ELR (cell line): ENCODE measurements at places on chromosomes 2 and 18.

DNA sequence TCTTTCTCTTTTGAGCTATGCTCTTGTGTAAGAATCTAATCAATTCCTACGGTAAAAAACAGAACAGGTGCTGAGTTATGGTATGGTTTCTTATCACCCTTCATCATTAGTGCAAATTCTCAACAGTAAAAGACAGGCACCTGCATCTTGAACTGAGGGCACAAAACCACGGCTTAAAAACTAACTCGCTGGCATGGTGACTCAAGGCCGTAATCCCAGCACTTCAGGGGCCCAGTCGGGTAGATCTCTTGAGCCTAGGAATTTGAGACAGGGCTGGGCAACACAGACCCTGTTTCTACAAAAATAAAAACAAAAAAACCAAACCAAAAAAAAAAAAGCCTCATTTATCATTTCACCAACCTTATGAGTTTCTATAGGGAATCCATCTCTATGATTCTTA lies 33.3 kb downstream of the THAP4 start:
- DNase-seq = no peak

- DNase-seq = no peak
These were observed 198.9 kb downstream of the BCL2 start for GRCh38 chr18:63120620-63121019.

GRCh38 chr2:143329288-143329687 lies 200.1 kb downstream of the ARHGAP15 start:
- DNase-seq = no peak

GRCh38 chr2:148594216-148594615 lies 50.3 kb upstream of the EPC2 start:
- DNase-seq = no peak

DNA sequence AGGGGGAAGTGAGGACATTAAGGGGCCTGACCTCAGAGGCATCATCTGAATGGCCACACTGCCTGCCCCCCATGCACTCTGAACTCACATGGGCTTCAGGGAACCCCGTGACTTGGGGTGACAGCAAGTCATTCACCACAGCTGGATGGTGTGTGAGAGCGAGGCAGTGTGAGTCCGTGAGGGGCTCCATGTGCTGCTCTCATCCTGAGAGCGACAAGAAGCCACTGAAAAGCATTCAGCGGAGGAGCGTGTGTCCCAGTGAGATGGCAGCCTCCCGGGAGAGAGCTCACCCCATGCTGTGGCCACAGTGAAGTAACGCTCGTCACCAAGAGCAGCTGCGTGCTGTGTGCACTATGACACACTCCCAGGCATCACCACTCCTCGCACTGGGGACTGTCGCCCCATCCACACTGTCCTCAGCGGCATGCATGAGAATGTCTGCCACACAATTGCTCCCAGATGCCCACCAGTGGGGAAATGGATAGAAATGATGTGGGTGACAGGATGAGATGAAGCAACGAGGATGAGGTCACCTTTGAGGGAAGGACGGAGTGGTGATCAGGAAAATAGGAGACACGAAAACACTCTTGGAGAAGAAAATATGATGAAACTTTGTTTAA lies 213.0 kb upstream of the RAB6C start:
- no peak for DNase-seq
